ENCODE measurements at places on chromosomes 12 and 14.

GRCh38 chr14:97380539-97380941 is 583.4 kb downstream of the VRK1 start:
- DNase-seq = peak; percentile 67

- no peak for DNase-seq
Measured at GRCh38 chr14:103840014-103840413, 7.4 kb downstream of the PPP1R13B start.

DNA sequence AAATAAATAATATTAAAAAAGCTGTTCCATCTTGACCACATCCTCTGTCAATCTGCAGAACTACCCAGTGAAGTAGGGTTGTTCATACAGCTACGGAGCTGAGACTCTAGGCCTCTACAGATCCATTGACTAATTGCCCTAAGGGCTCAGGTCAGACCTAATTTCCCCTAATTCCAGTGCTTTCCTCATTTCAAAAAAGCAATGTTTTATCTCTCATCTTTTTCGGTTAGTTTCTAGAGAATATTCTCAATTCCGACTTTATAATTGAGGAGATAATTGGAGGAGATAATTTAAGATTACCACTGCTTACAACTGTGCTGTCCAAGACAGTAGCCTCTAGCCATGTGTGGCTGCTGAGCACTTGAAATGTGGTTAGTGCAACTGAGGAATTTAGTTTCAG is 167.1 kb downstream of the KIF21A start:
- no peak for DNase-seq

DNA sequence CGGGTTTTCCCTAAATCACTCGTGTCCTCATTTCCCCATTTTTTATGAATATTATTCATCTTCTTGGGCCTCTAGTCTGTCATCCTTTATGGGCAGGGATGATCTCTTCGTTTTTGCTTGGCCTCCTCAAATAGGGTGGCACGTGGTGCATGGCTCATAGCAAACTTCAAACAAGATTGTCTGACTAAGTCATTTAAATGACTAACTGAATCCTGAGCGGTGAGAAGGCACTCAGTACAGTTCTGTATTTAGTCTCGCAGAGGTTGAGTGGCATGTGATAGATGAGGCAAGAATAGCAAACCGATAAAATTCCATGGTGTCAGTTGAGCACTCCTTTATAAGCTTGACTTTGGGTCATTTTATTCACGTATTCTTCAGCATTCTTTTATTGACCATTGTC is 5.7 kb upstream of the JDP2 start:
- no peak for DNase-seq

DNA sequence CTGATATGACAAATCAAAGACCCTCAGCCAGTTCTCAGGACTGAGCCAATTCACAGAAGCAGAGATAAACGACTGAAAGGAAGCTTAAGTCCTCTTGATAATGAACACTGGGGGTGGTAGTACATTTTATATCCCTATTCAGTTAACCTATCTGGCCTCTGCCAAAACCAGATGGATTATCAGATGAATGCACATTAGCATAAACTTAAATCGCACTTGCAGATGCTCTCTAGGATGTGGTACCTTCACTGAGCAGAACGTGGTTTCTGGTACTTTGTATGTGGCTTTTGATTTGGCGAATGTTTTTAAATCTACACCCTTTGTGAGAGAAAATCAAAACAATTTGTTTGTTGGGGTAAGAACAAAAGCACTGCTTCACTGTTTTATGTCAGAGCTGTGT is 21.1 kb upstream of the TAS2R14 start:
- no peak for DNase-seq

DNA sequence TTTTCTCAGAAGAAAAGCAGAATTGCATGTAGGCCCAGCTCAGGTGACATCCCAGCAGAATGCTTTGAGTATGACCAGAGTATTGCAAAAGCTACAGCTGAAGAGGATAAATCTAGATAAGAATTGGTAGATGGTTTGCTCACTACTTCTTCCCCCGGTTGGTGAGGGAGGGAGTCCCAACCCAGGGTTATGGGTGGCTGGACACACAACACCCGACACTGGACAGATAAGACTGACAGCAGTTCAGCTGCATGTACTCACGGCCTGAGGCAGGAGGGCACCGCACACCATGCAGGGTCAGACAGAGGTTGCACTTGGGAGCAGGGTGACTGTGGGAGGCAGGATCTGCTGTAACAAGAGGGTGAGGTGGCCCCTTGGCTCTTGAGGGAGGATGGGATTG is 1.7 kb upstream of the CLEC4C start:
- DNase-seq = no peak

DNA sequence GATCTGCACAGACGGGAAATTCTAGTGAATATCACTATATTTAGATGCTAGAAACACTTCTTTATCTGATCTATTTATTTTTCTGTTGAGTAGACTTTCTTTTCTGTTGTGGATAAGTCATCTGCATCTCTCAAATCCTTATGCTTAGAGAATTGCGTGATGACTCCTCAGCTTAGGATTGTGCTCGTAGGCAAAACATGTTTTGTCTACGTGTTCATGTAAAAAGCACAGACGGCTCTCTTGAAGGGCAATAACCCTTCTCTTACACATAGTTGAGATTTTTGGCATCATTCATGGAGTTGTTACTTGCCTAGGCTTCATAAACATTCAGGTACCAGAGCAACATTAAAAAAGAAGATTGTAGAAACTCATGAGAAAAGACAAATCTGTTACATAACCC is 18.6 kb downstream of the PPFIBP1 start:
- no peak for DNase-seq

DNA sequence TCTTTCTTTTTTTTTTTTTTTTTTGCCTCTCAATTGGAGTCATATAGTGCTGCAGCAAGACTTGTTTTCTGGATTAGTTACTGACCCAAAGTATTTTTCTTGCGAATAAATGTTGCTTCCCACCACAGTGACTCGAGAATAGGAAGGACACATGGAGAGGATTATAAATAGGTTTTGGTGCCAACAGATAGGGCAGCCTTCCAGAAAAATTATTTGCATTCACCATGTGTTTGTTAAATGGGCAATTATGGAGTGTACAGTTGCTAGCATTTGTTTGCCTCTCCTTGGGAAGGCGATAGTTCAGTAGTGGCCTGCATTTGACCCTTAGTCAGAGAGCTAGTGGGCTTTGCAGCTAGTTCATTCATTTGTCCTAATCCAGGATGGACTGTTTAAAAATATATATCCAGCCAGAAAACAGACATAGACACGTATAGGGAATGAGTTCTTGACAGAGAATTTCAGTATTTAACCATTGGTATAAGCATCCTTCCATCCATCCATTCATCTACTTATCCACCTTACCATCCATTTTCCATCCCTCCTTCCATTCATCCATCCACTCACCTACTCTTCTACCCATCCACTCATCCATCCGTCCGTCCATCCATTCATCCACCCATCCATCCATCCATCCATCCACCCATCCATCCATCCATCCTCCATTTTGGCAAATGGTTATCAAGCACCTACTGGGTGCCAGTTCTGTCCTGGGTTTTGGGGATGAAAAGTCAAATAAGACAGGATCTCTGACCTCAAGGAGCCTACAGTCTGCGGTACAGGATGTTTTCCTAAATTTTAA is 67.5 kb downstream of the CHST11 start:
- no peak for DNase-seq

- DNase-seq = no peak
Measured at GRCh38 chr12:16272222-16272621, 5.3 kb downstream of the SLC15A5 start.

DNA sequence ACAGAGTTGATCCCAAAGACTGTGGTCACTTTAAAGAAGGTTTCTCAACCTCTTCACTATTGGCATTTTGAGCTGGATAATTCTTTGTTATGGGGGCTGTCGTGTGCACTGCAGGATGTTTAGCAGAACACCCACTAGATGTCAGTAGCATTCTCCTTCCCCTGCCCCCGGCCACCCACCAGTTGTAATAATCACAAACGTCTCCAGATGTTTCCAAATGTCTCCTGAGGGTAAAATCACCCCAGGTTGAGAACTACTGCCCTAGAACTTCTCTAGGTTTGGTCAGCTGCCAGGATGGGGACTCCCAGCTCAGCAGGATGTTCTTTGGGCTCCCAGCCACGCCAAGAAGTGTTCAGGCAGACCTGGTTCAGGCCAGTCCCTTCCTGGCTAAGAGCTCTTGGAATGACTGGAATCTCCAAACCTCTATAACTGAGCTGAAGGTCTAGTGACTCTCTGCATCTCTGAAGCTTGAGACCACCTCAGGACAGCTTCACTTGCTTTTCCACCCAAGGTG is 12.5 kb upstream of the AJUBA start:
- peak; percentile 20 for DNase-seq

- DNase-seq = peak; percentile 73
Measured at GRCh38 chr12:26853303-26854030, 20.5 kb upstream of the ITPR2 start.

- DNase-seq = no peak
Measured at GRCh38 chr12:5364036-5364770, 67.7 kb upstream of the NTF3 start.

GRCh38 chr14:30272848-30273832 is 285.8 kb upstream of the G2E3 start:
- no peak for DNase-seq

DNA sequence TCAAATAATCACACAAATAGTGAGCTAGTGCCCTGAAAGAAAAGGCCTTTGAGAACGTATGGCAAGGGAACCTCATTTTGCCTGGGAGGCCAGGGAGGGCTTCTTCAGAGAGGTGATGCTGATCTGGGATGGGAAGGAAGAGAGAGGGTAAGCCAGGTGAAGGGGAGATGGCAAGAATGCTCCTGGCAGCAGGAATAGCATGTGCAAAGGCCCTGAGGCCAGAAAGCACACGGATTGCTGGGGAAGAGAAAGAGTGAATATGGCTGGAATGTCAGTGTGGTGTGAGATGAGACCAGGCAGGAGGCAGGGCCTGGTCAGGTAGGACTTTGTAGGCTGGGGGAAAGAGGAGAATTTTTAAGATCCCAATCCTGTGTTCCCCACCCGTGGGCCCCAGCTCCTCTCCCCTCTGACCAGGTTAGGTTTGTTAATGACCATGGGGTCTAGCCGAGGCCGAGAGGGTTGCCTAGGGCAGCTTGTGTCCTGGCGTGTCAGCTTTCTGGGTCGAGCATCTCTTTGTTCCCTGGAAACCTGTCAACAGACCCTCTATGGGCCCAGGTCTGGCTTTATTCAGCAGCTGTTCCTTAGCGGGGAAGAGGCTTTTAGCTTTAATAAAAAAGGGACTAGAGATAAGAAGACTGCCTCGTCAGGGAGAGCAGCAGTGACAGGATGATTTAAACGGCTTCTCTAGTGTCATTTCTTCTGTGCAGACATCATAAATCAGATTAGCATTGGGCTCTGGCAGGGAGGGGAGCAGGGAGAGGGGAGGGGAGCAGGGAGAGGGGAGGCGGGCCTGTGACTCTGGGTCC is 123.4 kb downstream of the ADCK1 start:
- DNase-seq = no peak

DNA sequence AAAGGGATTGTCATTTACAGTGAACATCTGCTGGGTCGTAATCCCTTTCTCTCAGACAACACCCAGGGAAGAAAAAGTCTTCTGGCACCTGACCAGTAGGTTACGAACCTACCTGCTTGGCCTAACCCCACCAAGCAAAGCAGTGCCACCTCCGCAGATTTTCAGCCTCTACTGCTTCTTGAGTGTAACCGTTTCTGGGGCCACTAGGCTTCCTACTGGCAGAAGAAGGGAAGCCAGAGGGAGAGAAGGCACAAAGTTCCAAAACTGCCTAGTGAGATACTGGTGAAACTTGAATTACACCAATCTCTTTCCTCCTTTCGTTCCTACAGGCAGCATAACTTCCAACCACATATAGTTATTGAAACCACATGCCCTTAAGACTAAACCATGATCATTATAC is 383.6 kb downstream of the BCAT1 start:
- DNase-seq = no peak

DNA sequence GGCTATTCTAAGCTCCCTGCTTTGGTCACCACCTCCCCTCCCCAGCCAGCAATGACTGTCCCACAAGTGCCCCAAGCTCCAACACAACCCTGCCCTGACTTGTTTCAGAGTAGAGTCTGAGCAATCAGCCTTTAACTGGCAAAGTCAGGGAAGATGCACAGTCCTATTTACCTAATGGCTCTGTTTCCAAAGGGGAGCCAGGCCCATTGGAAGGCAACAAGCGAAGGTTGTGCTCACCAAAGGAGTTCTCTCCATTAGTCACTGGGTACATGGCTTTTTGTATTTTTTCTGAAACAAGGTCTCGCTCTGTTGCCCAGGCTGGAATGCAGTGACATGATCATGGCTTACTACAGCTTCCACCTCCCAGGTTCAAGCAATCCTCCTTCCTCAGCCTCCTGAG is 267.1 kb upstream of the CRY1 start:
- DNase-seq = no peak

DNA sequence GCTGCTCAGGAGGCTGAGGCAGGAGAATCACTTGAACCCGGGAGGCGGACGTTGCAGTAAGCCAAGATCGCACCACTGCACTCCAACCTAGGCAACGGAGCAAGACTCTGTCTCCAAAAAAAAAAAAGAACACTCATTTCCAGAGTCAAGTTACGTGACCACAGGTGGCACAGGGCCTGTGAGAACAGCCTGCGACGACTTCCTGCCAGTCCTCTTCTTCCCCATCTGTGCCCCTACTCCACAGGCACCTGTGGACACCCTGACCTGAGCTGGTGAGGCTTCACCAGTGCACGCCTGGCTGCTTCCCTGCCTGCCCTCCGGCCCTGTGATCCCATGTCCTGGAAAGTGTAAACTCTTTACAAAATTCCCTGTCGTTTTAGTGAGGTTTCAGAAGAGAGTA is 77.7 kb downstream of the PPP2R5C start:
- peak; percentile 40 for DNase-seq

DNA sequence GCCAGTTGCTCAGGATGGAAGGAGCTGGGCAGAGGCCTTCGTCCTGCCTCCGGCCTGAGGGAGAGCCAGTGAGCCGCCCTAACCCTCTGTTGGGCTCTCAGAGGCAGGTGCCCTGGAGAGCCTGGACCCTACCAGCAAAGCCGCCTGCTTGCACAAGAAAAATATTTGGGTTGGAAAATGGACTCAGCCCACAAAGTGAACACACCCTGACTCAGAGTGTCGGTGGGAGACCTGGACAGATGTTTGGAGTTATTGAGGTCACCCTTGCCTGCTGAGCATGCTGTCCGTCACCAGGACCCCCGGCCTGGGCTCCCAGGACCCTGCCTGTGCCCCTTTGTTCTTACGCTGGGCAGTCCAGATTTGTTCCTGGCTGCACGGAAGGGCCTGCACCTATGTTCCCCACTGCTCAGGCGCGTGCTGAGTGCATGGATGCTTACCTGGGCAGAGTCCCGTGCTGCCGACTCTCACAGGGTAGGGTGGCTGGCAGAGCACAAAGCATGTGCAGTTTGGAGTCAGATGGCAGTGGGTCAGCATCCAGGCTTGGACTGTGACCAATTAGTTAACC is 22.4 kb downstream of the FAM181A start:
- DNase-seq = no peak
